ENCODE measurements at places on chromosomes 12 and 14.

DNA sequence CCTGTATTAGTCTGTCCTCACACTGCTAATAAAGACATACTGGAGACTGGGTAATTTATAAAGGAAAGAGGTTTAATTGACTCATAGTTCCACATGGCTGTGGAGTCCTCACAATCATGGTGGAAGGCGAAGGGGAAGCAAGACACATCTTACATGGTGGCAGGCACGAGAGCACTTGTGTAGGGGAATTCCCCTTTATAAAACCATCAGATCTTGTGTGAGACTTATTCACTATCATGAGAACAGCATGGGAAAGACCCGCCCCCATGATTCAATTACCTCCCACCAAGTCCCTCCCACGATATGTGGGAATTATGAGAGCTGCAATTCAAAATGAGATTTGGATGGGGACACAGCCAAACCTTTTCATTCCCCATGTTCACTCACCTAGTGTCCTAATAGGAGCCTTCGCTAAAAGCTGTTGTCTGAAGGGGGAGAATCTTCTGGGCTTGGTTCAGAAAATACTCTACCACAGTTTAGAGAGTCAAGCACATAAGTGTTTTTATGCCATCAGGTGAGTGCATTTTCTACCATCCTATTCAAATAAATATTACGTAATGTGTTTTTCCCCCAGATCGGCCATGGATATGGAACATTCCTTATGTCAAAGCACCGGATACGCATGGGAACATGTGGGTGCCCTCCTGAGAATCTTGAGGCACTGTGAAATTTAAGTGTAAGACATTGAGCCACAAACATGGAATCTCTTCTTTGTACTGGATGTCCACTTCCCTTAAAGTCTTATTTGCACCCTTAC, 19.1 kb upstream of the KCNK13 start:
- no peak for DNase-seq

DNA sequence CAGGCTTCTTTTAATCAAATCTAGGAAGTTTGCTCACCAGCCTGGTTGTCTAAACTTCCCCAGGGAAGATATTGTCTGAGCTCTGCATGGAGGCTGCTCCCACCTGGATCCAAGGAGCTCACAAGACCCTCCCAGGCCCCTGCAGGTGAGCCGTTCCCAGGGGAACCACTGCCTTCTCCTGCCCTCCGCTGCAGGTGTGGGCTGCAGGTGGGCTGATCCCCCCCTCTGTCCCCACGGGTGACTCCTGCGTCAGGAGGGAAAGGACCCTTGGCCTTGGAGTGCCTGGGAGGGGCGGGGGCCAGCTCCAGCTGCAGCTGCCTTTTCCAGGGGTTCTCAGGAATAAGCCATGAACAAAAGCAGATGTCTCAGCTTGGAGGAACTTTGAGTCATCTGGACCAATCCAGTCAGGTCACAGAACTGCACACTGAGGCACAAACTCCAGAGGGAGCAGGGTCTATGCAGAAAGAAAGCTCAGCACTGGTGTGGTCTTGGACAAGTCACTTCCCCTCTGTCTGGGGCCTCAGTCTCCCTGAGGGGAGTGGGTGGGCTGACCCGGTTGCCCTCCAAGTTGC, 246.6 kb upstream of the RTL1 start:
- no peak for DNase-seq

DNA sequence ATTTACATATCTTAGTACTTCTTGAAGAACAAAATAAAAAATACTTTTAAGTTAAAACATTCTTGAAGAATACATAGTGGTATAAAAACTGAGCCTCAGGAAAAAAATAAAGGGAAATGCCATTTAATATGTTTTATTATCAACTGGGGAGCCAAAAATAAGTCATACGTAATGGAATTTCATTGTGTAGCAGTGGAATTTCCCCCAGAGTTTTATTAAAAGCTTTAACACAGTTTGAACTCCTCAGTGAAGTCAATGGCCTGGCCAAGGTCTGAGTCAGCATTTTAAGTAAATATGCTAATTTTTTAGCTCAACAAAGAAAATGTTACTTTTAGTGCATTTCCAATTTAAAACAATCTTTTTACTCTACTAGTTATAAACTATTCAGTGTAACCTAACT, 350.1 kb upstream of the ATP2B1 start:
- no peak for DNase-seq

GRCh38 chr14:95040708-95041476, 116.4 kb downstream of the DICER1 start:
- no peak for DNase-seq

DNA sequence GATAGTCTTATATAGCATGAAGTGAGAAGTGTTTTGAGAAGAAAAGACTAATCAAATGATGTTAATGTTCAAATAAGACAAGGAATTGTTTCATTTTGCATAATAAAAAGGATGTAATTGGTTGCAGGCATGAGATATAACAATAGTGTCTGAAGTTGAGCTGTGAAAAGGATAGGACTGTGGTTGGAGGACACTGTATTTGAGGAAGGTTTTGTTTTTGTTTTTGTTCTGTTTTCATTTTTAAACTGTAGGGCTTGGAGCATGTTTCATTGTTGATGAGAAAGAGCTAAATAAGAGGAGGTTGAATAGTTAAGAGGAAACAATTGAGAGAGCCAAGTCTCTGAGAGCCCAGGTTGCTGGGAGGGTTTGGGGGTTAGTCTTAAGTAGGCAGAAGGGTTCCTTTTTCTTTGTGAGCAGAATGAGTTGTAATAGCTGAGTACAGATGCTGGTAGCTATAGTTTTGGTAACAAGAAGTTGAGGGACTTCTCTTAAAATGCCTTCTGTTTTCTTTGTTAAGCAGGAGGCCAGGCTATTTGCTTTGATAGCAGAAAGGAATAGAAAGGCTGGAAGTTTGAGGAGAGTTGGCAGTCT, 58.4 kb downstream of the CCDC91 start:
- DNase-seq: no peak

- DNase-seq: no peak
These were observed 296.0 kb upstream of the LMO3 start for GRCh38 chr12:16901946-16902345.

GRCh38 chr12:51953089-51953488, 1.6 kb downstream of the ACVR1B start:
- DNase-seq: no peak

DNA sequence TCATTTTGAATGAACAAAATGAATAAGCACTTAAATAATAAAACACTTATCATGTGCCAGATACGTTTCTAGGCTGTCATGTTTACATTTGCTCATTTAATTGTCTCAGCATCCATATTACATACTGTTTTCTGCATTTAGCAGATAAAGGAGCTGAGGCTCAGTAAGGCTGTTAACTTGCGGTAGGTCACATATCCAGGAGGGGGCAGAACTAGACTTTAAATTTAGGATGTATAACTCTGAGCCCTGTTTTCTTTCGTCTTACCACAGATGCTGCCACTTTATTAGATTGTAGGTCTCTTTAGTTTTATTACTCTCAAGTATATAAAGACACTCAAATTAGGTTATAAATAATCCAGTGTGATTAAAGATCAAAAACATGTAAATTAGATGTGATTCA, 17.7 kb downstream of the IRAK4 start:
- no peak for DNase-seq

DNA sequence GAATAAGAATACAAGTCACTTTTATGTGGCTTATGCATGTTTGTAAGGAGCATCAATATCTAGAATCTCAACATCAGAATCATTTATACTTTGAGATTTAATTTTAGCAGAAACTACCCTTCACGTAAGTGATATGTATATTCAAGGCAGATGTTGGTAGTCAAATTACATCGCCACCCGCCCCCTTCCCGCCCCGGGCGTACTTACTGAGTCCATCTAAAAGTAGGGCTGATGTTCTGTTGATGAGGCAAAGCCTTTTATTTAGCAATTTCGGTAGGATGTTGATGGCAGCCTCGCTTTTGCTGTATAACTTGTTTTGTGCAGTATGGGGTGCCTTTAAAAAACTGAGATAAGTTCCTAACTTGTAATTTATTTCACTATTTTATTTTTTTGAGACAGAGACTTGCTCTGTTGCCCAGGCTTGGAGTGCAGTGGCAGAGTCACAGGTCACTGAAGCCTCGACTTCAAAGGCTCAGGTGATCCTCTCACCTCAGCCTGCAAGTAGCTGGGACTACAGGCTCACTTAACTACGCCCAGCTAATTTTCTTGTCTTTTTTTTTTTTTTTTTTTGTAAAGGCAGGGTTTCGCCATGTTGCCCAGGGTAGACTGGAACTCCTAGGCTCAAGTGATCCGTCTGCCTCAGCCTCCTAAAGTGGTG, 30.8 kb downstream of the KTN1 start:
- no peak for DNase-seq

GRCh38 chr12:132622437-132623071, 4.0 kb downstream of the P2RX2 start:
- no peak for DNase-seq

- DNase-seq: no peak
These were observed 503.5 kb downstream of the LRFN5 start for GRCh38 chr14:42110167-42110566.

GRCh38 chr12:89384050-89384758, 31.9 kb upstream of the DUSP6 start:
- DNase-seq: no peak

DNA sequence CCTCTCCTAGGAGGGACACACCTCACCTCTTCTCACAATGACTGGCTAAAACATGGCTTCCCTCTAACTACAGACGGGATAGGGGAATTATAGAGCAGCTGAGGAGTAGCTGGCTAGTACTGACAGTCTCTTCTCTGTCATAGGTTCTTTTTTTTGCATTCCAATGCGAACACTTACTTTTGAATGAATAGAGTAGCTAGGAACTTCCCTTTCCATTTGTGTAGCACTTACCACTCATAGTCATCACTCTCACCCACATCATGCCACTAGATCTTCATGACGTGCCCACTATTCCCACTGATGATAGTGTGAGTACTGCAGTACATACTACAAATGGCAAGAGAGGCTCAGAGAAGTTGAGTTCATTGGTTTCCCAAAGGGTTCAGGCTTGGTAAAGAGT, 143.9 kb upstream of the HIF1A start:
- DNase-seq: no peak

GRCh38 chr12:44771485-44772021, 104.6 kb downstream of the NELL2 start:
- no peak for DNase-seq

GRCh38 chr12:91113621-91114020, 2.3 kb upstream of the LUM start:
- no peak for DNase-seq

GRCh38 chr12:122023339-122024131, 1.9 kb downstream of the BCL7A start:
- DNase-seq: no peak

DNA sequence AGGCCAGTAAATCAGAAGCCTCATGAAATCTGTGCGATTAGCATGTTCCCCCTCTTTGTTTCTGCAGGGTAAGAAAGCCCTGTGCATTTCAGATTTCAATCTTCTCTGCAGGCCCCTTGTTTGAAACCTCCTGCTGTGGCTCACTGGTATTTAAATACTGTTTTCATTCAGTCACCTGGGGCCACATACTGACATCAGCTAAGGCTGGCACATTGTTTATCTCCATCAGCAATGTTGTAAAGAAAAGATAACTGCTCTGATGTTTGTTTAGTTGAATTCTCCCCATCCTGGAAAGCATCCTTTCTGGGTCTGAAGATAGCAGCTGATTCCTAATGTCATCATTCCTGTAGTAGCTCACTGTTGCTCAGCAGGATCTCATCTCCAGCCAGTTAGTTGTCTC, 554.9 kb downstream of the NRXN3 start:
- DNase-seq: no peak

GRCh38 chr14:104304451-104305351, 166.3 kb downstream of the KIF26A start:
- DNase-seq: no peak

- no peak for DNase-seq
These were observed 334.4 kb downstream of the KCNH5 start for GRCh38 chr14:62710811-62711210.

DNA sequence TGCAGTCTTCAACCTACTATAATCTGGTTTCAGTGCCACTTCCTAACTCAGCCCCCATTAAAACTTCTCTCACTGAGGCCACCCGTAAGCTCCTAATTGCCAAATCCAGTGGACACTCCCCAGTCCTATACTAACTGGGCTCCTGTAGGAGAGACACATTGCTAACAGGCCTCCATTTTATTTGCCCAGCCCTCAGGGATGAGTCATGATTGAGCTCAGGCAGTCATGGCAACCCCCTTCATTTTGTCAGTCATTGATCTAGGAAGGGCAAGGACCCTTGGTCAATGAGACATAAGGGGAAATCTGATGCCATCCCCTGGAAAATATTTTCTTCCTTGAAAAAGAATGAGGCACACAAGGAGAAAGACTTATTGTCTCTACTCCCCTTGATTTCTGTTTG, 70.1 kb upstream of the HIF1A start:
- no peak for DNase-seq

DNA sequence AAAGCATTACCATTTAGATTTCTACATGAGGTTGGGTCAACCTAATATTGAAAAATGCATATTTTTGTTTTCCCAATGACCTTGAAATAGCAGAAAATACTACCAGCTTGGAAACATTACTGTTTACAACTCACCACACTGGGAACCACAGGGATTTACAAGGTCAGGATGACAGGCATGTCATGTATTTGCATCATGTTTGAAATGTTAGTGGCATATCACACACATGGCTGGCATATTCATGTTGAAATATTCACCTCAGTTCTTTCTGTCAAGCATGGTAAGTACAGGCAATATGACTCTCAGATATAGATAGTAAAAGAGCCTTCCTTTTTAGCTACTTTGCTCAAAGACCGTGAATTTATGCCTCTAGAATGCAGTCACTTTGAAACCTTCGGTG, 593.5 kb downstream of the NOVA1 start:
- no peak for DNase-seq

- no peak for DNase-seq
These were observed 173.9 kb upstream of the GRIP1 start for GRCh38 chr12:66852765-66853164.

DNA sequence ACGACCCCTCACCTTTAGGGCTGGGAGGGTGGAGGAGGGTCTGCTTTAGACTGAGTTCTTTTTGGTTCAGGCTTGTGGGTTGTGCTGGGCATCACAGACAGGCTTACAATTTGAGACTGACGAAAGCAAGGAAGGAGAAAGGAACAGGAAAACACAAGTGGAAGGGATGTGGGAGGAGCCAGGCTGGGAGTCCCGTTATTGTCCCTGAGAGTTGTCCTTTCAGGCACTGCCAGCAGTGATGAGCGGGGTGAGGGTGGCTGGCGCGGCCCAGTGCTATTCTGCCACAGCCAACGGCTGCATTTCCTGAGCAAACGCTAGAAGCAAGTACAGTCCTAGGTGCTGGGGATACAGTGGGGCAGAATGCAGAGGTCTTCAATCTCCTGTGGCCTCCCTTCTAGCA, 29.2 kb upstream of the TSPAN9 start:
- no peak for DNase-seq

Data from stimulated activated CD4-positive, alpha-beta T cell treated with anti-CD3 and anti-CD28 coated beads, Interleukin-4, amount 100 ng/mL, for 24 hours (primary cell).